ENCODE measurements at places on chromosomes 12 and 14. TPM values are rescaled to one million over a fixed set of nuclear protein-coding genes. Genes with fewer than 3 reads are reported as not detected.
A peak's percentile ranks its signal among the peaks of the same experiment; 100 is the strongest.

OVCH1 gene
- not detected for total RNA-seq

DNA sequence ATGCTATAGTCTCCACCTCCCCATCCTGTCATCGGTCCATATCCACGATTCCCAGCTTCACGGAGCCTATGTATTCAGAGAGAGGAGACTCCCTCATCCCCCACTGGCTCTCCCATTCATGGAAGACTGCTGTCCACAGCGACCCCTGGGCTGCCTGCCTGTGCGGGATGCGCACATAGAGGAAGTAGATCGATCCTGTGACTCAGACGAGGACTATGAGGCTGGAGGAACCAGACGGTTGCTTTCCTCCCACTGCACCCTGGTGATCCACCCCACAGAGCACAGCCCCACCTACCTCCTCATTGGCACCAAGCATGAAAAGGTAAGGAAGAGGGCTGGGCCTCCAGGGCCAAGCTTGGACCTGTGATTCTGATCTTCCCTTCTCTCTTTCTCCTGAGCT is 24.4 kb downstream of the PIGH start:
- DNase-seq, result no peak

DNA sequence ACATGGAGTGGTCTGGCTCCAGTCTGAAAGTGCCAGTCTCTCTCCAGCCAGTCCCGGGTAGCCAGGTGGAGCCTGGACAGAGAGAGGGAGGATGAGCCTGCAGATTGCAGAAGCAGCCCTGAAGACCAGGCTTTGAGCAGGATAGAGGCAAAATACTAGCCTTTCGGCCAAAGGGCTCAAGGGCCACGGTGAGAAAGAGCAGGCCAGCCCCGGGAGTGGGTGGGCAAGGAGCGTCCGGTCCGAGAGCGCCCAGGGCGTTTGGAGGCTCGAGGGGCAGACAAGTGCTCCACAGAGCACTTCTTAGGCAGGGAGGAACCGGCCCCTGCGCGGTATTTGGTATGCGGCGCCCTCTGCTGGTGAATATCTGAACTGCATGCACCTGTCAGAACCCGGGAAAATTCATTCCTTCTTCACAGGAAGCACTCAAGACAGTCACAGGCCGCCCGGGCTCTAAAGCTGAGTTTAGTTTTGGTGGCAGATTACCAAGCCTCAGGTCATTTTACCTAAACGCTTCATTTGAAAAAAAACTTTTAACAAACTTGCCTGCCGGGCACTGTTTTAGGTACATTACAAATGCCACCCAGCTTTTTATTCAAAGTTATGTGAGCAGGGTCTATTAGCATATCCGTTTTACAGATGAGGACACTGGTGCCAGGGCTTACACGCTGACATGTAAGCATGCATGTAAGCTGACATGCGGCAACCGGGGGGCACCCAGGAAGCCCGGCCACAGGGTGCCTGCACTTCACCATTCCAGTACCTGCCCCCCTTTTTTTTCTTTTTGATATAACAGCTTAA is 21.0 kb upstream of the PSMC1 start:
- no peak for DNase-seq

PRR13 gene
- total RNA-seq, result 91.4 TPM

GRCh38 chr14:47511829-47512228 is 163.6 kb downstream of the MDGA2 start:
- no peak for DNase-seq

LRRIQ1 gene
- 2.3 TPM for total RNA-seq

DNA sequence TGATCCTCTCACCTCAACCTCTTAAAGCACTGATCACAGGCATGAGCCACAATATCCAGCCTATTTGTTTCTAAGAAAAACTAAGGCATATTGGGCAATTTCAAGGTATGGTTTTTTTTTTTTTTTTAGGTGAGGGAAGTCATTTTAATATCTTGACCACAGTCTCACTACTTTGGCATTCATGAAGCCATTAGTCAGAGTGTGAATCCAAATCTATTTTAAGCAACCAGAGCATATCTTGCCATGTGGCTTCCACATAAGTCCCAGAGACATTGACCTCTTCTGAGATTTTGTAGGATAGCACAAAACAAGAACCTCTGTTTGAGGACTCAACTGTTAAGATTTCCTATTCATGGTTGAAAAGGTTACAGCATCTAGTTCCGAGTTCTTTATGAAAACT is 130.3 kb upstream of the RBM19 start:
- no peak for DNase-seq

PTHLH gene
- 2.7 TPM for total RNA-seq

DNA sequence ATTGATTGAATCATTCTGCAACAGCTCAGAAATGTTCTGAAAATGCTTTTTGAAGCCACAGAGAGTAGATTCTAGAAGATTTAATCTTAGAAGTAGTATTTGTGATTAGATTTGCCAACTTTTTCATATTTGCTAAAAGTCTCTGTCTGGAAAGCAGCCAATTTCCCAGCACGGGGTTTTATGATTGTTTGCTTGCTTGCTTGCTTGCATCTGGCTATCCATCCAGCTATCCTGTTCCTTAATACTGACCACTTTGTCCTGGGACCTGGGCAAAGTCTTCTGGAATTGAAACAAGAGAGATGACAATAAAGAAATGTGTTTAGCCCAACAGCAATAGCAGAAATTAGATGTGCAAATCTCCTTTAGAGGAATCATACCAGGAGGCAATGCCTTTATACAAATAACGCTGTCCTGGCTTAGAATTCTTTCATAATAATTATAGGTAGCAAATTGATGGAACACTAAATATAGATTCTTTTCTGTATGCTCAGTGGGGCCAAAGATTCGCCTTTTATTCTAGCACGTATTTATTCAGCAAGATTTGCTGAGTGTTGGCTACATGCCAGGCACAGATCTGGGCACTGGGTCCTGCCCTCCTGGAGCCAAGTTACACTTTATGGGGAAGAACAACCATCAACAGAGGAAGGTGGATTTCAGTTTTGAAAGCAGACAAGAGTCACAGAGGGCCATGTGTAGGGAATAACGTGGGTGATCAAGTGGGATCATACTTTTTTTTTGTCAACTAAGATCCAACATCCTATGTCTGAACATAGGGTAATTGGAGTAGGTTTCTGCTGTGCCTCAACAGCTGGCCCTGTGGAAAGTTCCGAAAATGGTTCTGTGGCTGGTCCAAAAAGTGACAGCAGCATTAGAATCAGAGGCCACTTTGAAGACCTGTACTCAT is 25.3 kb downstream of the MYBPC1 start:
- no peak for DNase-seq

GRCh38 chr12:102879144-102879763 is 37.8 kb downstream of the PAH start:
- DNase-seq, result peak; percentile 18

GRCh38 chr12:52971679-52972329 is 22.9 kb downstream of the KRT18 start:
- DNase-seq, result no peak

STAC3 gene
- not detected for total RNA-seq

OR4K1 gene
- total RNA-seq, result not detected

GRCh38 chr12:124109760-124110159 is 136.7 kb downstream of the ZNF664 start:
- no peak for DNase-seq

RERG gene
- total RNA-seq, result 1.6 TPM

TSPAN11 gene
- 4.7 TPM for total RNA-seq

- peak; percentile 49 for DNase-seq
Measured at GRCh38 chr14:100030452-100031153, 34.6 kb upstream of the EVL start.

DNA sequence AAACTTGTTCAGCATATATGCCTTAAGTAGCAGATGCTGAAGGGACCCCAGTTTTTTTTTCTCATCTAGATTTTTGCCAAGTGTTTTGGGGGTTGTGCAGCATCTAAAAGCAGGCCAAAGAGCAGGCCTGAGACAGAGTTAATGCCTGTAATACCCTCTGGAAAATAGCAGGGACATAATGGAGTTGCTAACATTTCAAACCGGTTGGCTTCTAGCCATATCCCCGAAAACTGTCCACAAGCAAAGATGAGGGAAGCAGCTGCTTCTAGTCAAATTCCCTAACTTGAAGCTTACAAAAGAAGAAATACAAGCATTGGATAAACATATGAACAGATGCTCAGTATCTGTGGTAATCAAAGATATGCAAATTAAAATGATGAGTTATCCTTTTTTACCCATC is 52.1 kb upstream of the AEBP2 start:
- no peak for DNase-seq

- DNase-seq, result no peak
Measured at GRCh38 chr14:39318574-39318973, 84.9 kb downstream of the MIA2 start.

DNA sequence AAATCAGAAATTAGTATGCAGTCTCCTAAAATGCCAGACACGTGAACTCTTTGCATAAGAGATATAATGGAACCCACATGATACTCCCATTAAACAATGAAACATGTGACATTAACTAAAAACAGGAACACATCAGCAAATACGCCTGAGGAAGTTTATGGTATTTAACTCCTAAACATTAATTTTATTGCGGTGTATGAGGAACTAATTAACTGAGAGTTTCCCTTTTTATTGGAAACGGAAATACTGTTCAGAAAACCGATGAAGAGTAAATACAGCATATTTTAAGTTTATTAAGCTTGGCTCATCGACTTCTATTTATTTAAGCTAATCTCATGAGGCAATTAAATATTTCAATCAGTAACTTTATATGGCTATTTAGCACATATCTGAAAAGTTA is 290.3 kb downstream of the SOX5 start:
- DNase-seq, result no peak

DNA sequence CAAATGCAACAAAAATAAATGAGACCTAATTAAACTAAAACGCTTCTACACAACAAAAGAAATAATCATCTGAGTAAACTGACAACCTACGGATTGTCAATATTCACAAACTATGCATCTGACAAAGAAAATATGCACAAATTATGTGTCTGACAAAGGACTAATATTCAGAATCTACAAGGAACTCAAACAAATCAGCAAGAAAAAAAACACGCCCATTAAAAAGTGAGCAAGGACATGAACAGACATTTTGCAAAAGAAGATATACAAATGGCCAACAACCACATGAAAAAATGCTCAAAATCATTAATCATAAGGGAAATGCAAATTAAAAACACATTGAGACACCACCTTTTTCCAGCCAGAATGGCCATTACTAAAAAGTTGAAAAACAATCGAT is 37.0 kb downstream of the BLTP3B start:
- DNase-seq, result no peak
